ENCODE measurements at places on chromosomes 13 and 19.

GRCh38 chr13:42997381-42997780 is 5.3 kb upstream of the EPSTI1 start:
- DNase-seq, result no peak

- no peak for DNase-seq
Measured at GRCh38 chr19:8370176-8371010, 6.4 kb downstream of the ANGPTL4 start.

DNA sequence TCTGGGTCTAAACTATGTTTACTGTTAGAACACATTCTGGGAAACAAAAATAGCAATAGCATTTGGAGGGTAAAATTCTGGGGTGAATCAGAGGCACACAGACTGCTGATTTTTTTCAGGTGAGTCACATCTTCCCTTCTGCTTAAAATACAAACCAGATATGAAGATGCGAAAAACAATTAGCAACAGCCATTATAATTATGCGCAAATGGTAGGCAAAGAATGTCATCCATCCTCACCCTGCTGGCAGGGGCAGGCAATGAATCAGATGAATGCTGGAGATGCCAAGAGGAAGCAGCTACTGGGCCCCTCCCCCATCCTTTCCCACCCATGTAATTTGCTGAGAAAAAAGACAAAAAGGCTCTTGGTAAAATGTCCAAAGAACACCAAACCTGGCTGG is 282.9 kb downstream of the KLF5 start:
- no peak for DNase-seq

DNA sequence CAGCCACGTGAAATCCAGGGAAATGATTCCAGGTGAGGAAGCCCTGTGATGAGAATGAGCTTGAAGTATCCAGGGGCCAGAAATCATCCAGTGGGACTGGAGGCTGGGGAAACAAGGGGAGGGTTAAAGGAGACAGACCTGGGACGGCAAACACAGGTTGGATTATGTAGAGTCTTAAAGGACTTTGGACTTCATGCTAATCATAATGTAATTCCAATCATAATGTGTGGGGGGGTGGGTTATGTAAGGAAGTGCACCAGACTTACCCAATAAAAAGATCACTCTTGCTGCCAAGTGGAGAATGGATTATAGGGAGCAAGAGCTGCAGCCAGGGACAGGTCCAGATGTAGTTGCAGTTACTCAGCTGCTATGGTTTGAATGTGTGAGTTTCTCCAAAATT is 16.1 kb upstream of the CYSLTR2 start:
- no peak for DNase-seq

DNA sequence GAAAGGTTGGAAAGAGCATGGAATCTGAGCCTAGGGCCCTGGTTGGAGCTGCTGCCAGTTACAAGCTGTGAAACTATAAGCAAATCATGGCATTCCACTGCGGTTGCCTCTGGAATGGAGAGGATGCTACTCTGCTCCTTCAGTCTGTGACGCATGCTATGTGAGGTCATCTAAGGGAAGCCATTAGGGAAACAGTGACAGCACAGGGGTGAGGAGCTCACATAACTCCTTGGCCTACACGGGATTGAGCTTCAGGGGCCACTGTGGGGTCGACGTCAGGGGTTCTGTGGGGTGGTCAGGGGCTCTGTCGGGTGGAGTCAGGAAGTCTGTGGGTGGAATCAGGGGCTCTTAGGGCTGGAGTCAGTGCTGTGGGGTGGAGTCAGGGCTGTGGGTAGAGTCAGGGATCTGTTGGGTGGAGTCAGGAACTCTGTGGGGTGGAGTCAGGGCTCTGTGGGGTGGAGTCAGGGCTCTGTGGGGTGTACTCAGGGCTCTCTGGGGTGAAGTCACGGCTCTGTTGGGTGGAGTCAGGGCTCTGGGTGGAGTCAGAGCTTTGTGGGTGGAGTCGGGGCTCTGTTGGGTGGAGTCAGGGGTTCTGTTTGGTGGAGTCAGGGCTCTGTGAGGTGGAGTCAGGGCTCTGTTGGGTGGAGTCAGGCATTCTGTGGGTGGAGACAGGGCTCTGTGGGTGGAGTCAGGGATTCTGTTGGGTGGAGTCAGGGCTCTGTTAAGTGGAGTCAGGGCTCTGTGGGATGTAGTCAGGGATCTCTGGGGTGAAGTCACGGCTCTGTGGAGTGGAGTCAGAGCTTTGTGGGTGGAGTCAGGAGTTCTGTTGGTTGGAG is 35.8 kb upstream of the MEDAG start:
- DNase-seq, result no peak

Measured in activated gamma-delta T cell treated with Interleukin-2 at 50 U/mL for 16 hours (primary cell).